Transverse colon (tissue), 4 donors: ENCODE measurements at places on chromosomes 3 and 15. TPM values are rescaled to one million over a fixed set of nuclear protein-coding genes. Genes with fewer than 3 reads are reported as not detected.

DNA sequence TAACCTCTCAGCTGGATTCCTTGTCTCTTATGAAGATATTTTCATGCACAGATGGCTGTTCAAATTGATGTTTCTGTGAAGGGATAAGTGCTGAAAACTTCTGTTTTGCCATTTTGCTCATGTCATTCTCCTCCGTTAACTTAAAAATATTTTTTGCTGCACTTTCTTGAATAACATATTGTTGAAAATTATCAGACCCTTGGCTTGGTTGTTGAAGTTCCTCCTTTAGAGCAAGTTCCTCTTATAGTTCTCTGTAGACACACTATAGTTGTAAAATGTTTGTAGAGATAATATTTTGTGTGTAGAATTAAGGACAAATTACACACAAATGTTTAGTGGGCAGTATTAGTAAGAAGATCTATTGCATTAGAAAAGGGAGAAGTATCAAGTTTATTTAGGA, 300.4 kb downstream of the SV2B start:
- no peak for DNase-seq
- H3K36me3 ChIP-seq: no peaks in the 10 kb centered on the region
- H3K4me1 ChIP-seq: no peaks in the 10 kb centered on the region
- no peak overlapping the region for H3K4me3 ChIP-seq

Gene SAMD7
- not detected for total RNA-seq

- no peak overlapping the region for H3K27ac ChIP-seq
- DNase-seq: no peak
- H3K36me3 ChIP-seq: no peaks in the 10 kb centered on the region
- no peak overlapping the region for H3K4me3 ChIP-seq
- H3K27me3 ChIP-seq: no peaks in the 10 kb centered on the region
- H3K4me1 ChIP-seq: no peaks in the 10 kb centered on the region
These were observed 18.6 kb downstream of the TMEM266 start for GRCh38 chr15:76078285-76078877.

Gene MED12L
- 0.16 TPM for total RNA-seq

DNA sequence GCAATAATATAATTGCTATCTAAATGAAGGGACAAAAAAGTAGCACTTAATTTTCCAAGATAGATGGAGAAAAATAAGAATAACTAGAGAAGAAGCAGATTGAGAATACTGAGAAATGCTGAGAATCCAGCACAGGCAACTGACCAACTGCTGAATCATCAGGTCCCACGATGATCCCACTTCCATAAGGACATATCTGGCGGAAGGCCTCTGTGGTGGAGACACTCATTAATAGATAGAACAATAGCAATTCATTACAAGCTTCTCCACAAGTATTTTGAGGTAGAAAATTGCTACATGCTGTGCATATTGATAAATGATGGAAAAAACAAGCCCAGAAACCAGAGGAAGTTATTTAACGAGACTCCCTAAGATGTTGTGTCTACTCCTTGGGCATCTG, 105.9 kb downstream of the DUT start:
- H3K27ac ChIP-seq: no peak overlapping the region
- H3K4me1 ChIP-seq: no peaks in the 10 kb centered on the region

DNA sequence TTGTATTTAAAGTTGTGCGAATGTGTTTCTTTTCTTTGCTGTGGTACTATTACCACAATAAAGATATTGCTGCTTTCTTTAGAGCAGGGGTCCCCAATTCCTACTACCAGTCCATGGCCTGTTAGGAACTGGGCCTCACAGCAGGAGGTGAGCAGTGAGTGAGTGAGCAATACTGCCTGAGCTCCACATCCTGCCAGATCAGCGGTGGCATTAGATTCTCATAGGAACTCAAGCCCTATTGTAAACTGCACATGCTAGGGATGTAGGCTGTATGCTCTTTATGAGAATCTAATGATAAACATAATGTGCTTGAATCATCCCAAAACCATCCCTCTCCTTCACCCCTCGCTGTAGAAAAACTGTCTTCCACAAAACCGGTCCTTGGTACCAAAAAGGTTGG, 41.6 kb downstream of the DMXL2 start:
- H3K27ac ChIP-seq: no peak overlapping the region
- H3K36me3 ChIP-seq: no peaks in the 10 kb centered on the region
- no peaks in the 10 kb centered on the region for H3K27me3 ChIP-seq

Gene CISH
- total RNA-seq: 15.9 TPM

DNA sequence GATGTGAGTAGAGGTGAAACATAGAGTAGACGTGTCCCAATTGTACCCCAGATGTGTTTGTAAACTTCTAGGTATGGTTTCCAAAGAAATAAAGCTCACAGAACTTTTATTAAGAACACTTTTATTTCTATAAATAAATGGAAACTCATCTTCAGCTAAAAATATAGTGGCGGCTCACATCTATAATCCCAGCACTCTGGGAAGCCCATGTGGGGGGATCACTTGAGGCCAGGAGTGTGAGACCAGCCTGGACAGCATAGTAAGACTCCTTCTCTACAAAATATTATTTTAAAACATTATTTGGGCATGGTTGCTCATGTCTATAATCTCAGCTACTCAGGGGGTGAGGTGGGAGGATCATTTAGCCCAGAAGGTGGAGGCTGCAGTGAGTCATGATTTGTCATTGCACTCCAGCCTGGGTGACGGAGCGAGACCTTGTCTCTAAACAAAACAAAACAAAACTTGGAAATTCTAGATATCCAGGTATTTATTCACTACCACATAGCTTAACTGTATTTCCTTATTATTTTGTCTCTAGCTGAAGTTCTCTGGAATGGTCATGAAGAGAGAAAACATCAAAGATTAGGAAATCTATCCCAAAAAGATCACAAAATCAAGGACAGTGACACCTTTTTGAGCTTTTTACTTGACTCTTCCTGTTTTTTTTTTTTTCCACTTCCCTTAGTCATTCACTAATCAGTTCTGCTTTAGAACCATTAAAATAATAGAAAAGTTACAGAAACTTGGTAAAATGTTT, 258.1 kb downstream of the TIGIT start:
- no peak overlapping the region for H3K4me3 ChIP-seq
- no peaks in the 10 kb centered on the region for H3K36me3 ChIP-seq

Gene PLSCR5
- total RNA-seq: not detected

- H3K27ac ChIP-seq: no peak overlapping the region
- DNase-seq: no peak
- H3K4me1 ChIP-seq: peaks cover 6% of the 10 kb centered on the region
- H3K27me3 ChIP-seq: no peaks in the 10 kb centered on the region
- H3K36me3 ChIP-seq: no peaks in the 10 kb centered on the region
- no peak overlapping the region for H3K4me3 ChIP-seq
These were observed 36.0 kb downstream of the RFTN1 start for GRCh38 chr3:16477521-16477920.

Gene ARMC8
- 60.3 TPM for total RNA-seq

GRCh38 chr3:135927155-135927554, 38.4 kb upstream of the PPP2R3A start:
- H3K4me3 ChIP-seq: no peak overlapping the region
- H3K4me1 ChIP-seq: peaks cover 5% of the 10 kb centered on the region
- no peaks in the 10 kb centered on the region for H3K27me3 ChIP-seq
- no peak for DNase-seq

DNA sequence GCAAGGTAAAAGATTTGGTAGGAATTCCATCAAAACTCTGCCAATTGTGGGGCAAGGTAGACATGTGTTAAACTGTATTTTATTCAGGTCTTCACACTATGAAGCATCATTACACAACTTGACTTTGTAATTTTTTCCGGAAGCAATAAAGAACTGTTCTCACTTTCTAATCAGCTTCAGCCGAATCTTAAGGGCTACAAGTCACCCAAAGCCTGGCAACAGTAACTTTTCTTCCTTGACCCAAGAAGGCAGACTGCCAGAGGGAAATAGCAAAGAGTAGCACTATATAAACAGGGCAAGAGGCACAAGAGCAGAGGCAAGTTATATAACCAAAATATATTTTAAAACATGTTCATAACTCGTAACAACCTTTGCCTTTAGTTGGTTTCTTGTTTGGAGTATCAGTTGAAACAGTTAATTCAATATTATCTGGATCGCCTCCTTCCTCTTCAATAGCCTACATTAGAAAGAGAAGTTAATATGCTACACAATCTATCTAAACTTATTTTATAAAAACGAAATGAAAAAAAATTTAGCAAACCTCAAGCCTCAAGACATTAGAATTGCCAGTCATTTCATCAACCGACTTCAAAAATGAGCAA, 1.4 kb downstream of the SLTM start:
- peak overlapping the region; percentile 74 for H3K4me3 ChIP-seq
- peak overlapping the region; percentile 100 for H3K27ac ChIP-seq
- H3K36me3 ChIP-seq: peaks cover 22% of the 10 kb centered on the region
- peaks cover 32% of the 10 kb centered on the region for H3K4me1 ChIP-seq
- H3K27me3 ChIP-seq: no peaks in the 10 kb centered on the region

Gene IL17RB
- not detected for total RNA-seq

GRCh38 chr15:39713846-39714245, 68.8 kb downstream of the FSIP1 start:
- H3K27ac ChIP-seq: no peak overlapping the region
- no peaks in the 10 kb centered on the region for H3K27me3 ChIP-seq
- no peaks in the 10 kb centered on the region for H3K4me1 ChIP-seq
- DNase-seq: no peak
- H3K4me3 ChIP-seq: no peak overlapping the region
